Left ventricle myocardium superior (tissue), 1 donor: ENCODE measurements at places on chromosomes 16 and 17. TPM values are rescaled to one million over a fixed set of nuclear protein-coding genes. Genes with fewer than 3 reads are reported as not detected.
A peak's percentile ranks its signal among the peaks of the same experiment; 100 is the strongest.

GRCh38 chr16:65119435-65119834, 2.4 kb downstream of the CDH11 start:
- no peak for DNase-seq

DNA sequence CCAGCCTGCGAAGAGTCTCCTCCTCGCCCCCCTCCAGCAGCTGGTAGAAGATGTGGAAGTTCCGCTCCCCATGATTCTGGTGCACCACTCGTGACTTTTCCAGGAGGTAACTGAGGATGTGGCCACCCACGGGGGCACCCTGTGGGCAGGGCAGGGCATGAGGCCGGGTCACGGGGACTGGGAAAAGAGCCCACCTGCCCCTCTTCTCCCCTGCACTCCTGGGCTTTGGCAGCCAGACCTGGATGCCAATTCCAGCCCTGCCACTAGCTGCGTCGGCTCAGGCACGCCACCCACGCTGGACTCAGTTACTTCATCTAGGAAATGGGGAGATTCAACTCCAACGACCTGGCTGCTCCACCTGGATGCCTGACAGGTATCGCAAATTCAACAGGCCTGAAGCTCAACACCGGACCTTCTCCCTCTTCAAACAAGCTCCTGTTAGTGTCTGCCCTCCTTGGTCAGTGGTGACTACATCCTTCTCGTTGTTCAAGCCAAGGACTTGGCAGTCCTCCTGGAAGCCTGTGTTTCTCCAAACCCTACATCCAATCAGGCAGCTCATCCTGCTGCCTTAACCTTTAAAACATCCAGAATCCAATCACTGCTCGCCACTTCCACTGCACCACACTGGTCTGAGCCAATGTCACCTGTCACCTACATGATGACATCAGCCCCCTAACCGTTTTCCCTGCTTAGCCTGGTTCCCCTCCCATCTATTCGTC, 11.6 kb downstream of the MYO1C start:
- DNase-seq, result no peak

GRCh38 chr17:2266045-2266864, 37.3 kb downstream of the SMG6 start:
- DNase-seq, result no peak

Gene TUBG2
- 17.1 TPM for total RNA-seq

DNA sequence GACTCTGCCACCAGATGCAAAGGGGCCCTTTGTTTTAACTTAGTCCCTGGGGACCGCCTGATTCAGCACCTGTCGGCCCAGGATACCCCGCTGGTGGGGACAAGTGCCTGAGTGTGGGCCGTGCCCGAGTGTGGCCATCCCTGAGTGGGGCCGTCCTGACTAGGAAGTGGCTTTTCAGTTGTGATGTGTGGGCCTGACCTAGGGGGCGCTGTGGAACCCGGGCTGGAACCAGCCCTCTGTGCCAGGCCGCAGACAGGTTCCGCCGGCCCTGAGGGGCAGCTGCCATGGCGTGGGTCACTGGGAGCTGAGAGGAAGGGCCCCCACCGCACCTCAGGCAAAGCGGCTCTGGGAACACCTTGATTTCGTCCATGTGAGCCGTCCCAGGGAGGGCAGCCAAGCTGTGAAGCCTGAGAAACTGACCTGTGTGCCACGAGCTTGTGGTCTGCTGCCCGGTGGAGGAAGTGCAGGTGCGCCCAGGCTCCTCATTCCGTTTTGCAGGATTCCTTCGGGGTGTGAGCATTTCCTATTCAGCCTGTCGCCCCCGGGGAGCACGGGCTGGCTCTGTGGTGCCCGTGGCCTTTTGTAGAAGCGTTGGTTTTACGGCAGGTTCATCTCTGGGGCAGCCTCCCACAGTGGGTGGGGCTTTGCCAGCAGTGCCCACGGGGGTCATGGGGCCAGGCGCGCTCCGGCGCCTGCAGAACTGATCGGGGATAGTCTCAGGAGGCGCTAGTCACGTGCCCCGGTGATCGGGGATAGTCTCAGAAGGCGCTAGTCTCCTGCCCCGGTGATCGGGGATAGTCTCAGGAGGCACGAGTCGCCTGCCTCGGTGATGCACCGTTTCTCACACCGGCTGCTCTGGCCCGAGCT, 5.3 kb downstream of the RPL13 start:
- DNase-seq, result peak; percentile 72

- no peak for DNase-seq
These were observed 10.2 kb downstream of the NOG start for GRCh38 chr17:56603486-56604238.

DNA sequence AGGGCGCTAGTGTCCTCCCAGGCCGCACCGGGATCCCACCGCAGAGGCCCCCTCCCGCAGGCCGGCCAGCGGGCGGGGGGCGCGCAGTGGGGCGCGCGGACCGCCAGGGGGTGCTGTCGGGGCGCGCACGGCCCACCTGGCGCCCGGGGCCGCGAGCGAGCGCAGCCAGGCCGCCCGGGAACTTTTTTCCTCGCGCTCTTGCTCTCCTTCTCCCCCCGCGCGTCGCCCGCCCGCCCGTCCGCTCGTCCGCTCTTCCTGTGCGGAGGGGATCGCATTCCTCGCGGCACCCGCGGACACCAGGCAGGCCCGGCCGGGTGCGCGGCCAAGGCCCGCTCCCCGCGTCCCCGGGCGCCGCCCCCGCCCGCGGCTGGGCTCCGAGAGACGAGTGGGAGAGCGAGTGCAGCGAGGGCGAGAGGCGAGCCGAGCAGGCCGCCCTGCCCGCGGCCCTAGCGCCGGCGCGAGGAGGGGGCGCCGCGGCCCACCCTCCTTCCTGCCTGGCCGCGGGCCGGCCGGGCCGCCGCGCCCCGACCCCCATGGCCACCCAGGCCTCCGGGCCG, at the start of gene RAI1:
Gene RAI1, plus strand, starts transcription at position 272 of the 557 bp plus-strand sequence. CDS start 111,491 bp downstream, outside the sequence.
- DNase-seq, result peak; percentile 90

DNA sequence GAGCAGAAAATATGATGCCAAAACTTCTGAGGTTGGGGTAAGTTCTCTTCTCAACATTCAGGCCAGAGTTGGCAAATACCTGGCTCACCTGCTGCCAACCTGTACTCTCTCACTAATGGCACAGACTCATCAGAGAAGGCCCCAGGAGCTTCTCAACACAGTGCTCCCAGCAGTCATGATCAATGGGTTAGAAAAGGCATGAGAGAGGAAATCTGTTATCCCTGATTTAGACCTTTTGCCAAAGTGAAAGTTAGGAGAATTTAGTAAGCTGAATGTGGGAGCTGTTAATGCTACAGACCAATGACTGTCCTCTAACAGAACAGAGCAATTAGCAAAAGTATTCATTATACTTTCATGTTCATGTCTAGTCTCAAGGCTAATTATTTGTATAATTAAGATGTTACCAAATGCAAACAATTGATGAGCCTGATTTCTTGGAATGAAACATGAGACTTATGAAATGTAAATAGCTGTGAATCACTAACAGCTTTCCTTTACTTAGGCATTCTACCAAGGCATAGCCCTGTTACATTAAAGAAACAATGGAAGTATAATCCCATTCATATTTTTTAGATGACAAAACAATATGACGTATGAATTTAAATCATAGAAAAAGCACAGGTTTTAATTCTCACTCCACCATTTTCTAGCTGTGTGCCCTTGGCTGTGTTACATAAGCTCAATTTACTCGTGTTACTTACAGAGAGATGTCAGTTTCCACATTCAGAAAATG, 68.7 kb upstream of the MARCHF10 start:
- DNase-seq, result no peak

- no peak for DNase-seq
These were observed 28.5 kb upstream of the ELAC2 start for GRCh38 chr17:13046361-13046760.

- no peak for DNase-seq
These were observed 6.3 kb downstream of the MYBBP1A start for GRCh38 chr17:4548721-4549531.

Gene PCGF2
- 23.8 TPM for total RNA-seq

Gene CCDC92B
- 0.12 TPM for total RNA-seq

DNA sequence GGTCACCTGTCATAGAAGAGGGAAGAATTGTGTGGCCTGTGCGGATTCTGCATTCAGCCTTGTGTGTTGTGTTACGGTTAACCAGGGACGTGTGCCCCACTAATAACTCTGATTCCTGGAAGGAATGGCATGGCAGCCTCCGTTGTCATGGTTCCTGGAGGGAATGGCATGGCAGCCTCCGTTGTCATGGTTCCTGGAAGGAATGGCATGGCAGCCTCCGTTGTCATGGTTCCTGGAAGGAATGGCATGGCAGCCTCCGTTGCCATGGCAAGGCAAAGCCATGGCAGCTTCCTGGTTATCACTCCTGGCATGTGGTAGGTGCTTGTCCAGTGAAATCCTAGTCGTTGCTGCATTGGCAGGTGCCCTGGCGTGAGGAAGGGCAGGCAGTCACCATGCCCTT, 8.9 kb downstream of the SPG7 start:
- DNase-seq, result no peak

DNA sequence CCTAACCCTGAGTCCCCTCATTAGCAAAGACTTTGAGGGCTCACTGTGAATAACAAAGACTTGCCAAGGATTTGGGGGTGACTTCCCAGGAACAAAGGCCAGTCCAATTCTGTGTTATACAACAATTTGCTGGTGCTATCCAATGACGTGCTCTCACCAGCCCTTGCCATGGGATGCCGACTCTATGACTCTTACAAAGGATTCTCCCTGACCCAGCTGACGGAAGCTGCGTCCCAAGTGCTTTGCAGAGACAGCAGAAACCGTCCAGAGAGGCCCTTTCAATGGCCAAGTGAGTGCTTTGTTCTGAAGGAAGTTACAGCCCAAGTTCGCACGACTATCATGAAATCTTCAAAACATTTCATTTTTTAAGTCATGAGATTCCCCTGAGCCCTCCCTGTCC, 345.3 kb upstream of the TNRC6C start:
- no peak for DNase-seq

DNA sequence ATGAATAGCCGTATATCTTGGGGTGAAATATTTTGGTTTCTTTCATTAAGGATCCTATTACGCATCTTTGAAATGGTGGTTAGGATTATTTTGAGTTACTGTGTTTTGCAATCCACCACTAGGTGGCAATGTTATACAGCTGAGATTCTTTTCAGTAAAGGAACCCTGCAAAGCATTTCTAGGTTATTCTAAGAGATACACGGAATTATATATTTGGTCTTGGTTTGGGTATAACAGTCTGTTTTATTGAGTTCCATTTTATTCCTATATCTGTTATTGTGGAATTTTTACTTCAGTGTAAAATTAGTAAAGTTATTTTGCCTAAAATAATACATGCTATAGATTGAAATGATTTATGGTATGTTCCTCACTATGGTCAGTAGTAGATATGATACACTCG, 62.9 kb upstream of the CPHXL start:
- DNase-seq, result no peak

DNA sequence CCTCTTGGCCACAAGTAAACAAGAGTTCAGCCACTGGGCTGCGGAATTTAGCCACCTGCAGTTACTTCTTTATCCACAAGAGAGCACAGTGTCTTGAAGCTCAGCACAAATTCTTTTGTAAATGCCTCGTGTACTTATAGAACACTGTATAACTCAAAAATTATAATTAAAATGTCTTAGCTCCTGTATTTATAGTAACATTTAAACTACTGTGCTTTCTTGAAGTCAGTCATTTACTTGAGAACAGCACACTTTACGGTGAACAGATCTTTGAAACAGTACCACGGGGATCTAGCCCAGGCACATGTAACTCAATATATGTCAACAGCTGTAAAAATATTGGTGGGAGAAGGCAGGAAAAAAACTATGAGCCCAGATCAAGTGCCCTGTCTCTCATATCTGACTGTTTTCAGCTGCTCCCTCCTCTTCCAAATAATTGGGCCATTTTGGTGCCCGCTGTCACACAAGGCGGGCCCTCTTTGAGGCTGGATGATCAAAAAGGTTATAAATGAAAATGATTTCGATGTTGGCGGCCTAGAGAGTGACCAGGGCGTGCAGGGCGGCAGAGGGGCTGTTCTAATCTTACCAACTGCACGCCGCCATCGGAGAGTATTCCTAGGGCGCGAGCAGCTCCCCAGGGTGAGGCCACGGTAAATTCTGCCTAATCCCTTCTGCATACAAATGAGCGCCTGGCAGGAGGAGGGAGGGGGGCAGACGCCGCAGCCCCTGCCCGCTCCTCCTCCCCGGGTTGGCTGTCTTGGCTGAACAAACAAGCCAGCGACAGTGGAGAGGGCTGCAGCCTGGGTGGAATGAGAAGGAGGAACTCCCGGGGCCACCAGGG, 183.2 kb downstream of the C16orf78 start:
- no peak for DNase-seq

GRCh38 chr16:15644267-15644961, 1.5 kb upstream of the MARF1 start:
- DNase-seq, result no peak

GRCh38 chr17:79942011-79942405, 93.7 kb downstream of the TBC1D16 start:
- peak; percentile 12 for DNase-seq

DNA sequence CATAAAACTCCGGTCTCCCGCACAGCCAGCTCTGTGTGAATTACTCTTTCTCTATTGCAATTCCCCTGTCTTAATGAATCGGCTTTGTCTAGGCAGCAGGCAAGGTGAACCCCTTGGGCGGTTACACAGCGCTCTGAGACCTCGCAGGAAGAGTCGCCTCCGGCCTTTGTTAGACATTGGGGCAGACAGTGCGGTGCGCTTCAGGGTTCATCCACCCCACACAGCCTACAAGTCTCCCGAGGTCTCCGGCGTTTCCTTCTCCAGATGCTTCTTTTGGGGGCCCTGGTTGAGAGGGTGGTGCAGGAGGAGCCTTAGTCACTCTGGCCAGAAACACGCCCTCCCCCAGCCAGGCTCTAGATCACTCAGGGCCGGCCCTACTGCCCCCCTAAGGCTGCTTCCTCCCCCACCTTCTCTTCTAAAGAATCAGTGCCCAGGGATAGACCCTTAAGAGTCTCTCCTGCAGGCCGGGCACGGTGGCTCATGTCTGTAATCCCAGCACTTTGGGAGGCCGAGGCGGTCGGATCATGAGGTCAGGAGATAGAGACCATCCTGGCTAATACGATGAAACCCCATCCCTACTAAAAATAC, 1.7 kb upstream of the MSRB1 start:
- no peak for DNase-seq

Gene MT1B
- not detected for total RNA-seq

DNA sequence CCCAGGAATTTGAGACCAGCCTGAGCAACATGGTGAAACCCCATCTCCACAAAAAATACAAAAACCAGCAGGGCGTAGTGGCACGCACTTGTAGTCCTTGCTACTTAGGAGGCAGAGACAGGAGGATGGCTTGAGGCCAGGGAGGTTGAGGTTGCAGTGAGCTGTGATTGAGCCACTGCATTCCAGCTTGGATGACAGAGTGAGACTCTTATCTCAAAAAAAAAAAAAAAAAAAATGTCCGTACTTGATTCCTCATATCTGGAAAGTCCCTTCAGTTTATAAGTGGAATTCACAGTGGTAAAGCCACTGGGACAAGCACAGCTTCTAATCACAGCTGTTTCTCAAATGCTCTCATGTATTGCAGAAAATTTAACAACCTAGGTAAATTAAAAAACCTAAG, 78.6 kb upstream of the CREBBP start:
- DNase-seq, result no peak
